ENCODE measurements at places on chromosomes 2 and 18. TPM values are rescaled to one million over a fixed set of nuclear protein-coding genes. Genes with fewer than 3 reads are reported as not detected.

Gene AKAIN1
- not detected for total RNA-seq

Gene RBMS1
- 128 TPM for total RNA-seq

Gene PIEZO2
- 43.7 TPM for total RNA-seq

Gene SLC4A3
- 25.7 TPM for total RNA-seq

Gene KCNG3
- total RNA-seq = 0.18 TPM

Gene CLEC4F
- total RNA-seq = not detected

Gene UGT1A4
- total RNA-seq = not detected

Gene GREB1L
- 25.5 TPM for total RNA-seq

GRCh38 chr2:226213717-226214116, 585.9 kb downstream of the IRS1 start:
- DNase-seq = no peak

DNA sequence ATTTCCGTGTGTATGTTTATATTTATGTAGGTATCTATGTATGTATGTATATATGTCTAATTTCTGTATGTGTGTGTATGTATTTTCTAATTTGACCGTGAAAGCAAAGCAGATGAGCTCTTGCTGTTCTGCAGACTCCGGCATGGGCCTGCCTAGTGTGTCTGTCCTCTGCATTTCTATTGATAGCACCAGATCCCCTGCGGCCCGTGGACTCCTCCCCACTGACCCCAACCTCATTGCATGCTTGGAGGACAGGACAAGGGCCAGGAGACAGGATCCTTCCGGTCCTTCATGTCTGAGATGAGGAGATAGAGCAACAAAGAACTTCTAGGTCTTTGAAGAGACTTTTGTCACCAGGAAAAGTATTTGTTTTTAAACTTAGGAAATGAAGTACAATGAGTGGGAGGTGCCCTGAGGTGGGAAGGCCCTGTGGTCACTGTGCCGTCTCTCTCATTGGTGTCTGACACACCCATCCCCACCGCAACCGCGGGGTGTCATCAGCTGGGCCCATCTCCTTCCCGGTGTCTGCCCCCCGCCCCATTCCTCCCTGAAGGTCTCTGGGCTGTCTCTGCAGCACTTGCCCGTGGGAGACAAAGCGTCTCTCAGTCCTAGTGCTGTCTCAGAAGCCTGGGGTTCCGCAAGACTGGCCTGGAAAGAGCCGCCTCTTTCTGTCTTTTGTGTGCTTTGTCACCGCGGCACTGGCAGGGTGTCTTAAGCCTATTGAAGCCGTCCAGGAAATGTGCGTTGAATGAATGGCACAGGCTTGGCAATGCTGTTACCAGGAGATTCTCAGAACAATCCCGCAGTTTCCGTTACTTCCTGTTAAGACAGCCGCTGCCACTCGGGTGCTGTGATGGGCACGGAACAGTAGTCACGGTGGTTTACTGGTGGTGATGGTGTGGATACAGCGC, 216.4 kb downstream of the AGAP1 start:
- DNase-seq = no peak

GRCh38 chr2:43984533-43984932, 11.3 kb downstream of the LRPPRC start:
- no peak for DNase-seq

DNA sequence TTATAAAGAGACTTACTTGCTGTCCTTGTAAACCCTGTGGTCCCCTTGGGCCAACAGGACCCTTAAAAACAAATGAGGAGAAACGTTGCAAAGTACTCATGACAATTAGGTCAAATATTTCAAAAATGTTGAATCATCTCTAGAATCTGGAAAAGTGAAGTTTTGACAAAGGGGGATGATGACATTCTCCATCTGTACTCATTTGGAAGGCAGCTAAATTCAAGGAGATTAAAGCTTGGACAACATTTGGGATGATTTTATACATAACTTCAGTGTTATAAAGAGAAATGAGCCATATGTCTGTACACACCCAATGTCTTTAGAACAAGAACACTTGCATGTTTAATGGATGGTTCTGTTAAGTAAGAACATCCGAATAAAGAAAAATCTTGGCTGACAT, 92.9 kb downstream of the COL5A2 start:
- DNase-seq = no peak

DNA sequence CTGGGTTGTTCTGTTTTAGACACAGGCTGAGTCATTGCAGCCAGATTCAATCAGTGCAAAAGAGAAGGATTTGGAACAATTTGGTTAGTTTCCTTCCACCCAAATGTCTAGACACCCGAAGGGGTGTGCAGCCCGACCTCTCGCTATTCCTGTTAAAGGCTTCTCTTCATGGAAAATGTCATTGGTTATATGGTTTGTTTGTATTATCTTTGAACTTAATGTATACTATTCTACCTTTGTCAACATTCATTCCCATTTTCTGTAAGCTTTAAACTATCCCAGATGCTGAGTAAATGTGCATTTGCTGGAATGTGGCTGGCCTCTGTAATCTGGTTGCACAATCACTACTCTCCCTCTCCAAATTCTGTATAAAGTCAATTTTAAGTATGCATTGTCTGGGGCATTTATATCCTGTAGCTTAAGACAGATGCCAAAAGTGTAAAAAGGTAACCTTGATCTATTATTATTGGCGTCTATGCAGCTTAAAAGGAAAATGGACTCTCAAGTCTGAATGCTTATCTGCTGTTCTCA, 80.4 kb upstream of the RND3 start:
- DNase-seq = no peak

DNA sequence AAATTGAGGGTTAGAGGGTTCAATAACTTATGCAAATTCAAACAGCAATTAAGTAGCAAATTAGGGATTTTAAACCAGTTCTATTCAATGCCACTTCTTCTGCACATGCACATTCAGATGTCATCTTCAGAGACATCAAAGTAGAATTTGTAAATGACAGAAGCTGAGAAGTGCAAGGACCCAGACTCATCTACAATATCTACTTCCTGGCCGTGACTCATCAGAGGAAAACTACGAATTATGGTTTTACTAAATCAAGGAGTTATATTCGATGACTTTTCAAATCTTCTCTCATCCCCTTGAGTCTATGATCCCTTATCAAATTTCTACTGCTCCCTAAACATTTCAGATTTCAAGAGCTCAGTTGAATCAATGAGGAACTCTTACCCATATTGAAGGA, 20.0 kb upstream of the STAT4 start:
- DNase-seq = no peak

- DNase-seq = no peak
These were observed 49.1 kb upstream of the DOCK10 start for GRCh38 chr2:225091336-225091735.

GRCh38 chr2:59083075-59083828, 842.1 kb upstream of the FANCL start:
- no peak for DNase-seq

DNA sequence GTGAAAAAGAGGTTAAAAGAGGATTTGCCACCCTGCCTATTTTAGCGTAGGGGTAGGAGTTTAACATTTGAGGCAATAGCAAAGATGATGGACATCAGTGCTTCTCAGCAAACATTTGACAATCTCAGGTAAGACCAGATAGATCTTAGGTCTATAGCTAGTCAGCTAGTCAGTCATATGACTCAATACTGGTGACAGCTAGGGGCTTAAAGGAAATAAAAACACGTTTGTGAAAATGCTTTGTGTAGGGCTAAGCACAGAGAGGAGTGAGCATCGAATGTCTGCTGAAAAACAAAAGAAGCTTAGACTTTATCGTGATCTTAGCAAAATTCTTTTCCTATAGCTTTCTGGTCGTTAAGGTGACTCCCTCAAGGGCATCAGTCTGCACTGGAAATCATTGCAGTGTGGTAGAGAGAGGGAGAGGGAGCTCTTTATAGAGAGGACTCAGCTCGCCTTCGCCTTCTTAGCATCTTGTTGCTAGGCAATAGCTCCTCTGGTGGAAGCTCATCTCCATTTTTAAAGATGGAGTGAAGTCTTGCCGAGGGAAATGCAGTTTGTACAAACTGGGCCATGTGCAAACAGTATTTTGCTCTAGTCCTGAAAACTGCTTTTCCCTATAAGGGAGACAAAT, 62.8 kb upstream of the SLC38A11 start:
- no peak for DNase-seq

- DNase-seq = no peak
These were observed 158.9 kb downstream of the LDLRAD4 start for GRCh38 chr18:13377496-13377895.

GRCh38 chr2:239289545-239289944, 111.3 kb downstream of the HDAC4 start:
- no peak for DNase-seq

- DNase-seq = no peak
These were observed 60.6 kb upstream of the ATP8B1 start for GRCh38 chr18:57863706-57864105.

- no peak for DNase-seq
These were observed 2.8 kb downstream of the SIX3 start for GRCh38 chr2:44944102-44944951.

GRCh38 chr2:86446060-86446459, 4.9 kb downstream of the KDM3A start:
- DNase-seq = no peak

DNA sequence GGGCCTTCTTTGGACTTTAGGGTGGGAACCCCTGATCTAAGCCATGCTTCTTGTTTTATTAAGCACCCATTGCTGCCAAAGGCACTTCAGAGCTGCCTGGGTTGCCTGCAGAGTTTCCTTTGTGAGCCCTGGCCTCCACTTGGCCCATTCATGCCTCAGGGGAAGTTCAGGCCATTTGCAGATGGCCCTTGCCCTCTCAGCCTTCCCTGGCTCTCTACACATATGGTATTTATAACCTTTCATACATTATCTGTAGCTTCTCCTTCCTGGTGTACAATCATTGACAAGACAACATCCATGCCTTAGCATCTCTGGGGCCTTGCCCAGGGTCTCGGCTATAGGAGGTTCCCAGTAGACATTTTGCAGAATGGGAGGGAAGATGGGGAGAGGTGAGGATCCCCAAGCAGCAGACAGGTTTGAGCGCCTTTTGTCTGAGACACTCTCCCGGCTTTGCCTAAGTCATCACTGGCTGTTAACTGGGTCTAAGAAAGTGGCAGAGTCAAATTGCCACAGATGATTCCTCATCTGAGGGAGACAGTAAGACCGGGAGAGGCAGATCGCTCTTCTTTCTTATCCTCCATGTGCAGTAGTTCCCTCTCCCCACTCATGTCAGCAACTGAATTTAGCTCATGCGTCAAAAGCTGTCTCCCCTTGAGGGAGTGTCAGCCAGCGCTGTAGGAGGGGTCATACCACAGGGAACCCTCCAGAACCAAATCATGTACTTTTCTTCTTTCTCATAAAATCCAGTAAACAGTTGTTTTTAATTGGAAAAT, 2.7 kb downstream of the EHD3 start:
- DNase-seq = peak; percentile 17

DNA sequence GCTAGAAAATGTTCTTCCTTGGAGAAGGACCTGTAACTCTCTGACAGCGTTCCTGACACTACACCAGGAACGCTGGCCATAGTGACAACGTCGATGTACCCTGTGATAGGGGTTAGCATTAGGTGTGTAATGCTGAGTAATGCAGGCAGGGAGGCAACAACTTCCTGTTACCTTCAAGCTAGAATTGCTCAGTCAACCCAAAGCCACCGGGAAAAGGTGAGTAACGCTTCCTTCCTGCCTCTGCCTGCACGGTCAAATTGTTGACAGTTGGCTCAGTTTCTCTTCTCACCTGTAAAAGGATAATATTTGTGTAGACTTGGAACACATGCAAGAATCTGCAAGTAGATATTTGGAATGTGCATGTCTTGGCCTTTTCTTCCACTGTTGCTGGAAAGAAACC, 12.7 kb downstream of the FAM110C start:
- no peak for DNase-seq

- no peak for DNase-seq
These were observed 146.7 kb downstream of the PARD3B start for GRCh38 chr2:204691911-204692510.

GRCh38 chr2:232436381-232437194, 19.4 kb upstream of the ALPI start:
- no peak for DNase-seq

DNA sequence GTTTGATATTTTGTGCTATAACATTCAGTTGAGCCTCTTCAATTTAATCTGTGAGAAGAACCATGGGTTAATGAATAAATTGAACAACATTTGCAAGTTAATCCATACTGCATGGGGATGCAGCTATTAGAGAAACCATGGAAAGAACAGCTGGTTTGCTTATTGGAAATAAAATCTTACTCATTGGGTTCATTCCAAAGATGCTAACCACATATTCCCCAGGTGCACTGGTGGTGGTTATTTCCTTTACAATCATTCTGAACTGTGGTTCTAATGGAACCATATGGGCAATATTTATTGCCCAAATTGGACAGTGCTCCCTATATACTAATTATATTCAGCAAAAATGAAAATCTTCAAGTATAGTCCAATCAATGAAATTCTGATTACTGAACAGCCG, 1200.4 kb upstream of the CDH2 start:
- no peak for DNase-seq

GRCh38 chr18:25866331-25866730, 224.1 kb downstream of the SS18 start:
- DNase-seq = no peak

- DNase-seq = no peak
These were observed 10.9 kb upstream of the PRKCE start for GRCh38 chr2:45640576-45640975.
